ENCODE measurements at places on chromosomes 7 and 10.

DNA sequence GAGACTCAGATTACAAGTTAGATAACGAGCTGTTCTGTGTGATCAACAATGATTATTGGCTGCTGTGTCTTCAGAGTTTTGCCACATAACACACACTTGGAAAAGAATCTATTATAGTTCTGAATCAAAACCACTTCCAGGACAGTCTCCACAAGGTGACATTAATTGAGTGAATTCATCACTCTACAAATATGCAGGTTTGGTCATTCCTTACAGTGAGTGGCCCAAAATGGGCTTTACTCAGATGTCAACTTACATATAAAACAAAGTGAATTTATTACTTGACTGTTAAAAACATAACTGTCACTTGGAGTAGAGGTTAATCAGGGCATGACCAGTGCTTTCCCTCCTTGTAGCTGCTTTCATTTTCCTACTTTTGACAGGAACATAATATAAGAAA is 984.3 kb downstream of the REEP3 start:
- DNase-seq, result no peak

GRCh38 chr7:156194813-156195212 is 382.6 kb upstream of the SHH start:
- DNase-seq, result no peak

DNA sequence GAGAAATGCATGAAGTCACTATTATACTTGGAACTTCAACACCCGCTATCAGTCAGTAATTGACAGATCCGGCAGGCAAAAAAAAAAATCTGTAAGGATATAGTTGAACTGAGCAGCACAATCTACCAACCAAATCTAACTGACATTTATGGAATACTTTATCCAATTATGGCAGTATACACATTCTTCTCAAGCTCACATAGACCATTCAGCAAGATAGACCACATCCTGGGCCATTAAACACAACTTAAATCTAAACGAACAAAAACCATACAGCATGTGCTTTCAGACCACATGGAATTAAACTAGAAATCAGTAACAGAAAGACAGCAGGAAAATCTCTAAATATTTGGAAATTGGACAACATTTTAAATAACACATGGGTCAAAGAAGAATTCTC is 112.7 kb downstream of the MPP7 start:
- no peak for DNase-seq

GRCh38 chr10:129950676-129951075 is 13.4 kb downstream of the EBF3 start:
- no peak for DNase-seq

GRCh38 chr10:86944031-86944419 is 13.4 kb downstream of the MMRN2 start:
- DNase-seq, result no peak

GRCh38 chr7:127983804-127984332 is 47.4 kb downstream of the LRRC4 start:
- DNase-seq, result no peak

GRCh38 chr7:43727494-43727893 is 1.8 kb downstream of the COA1 start:
- DNase-seq, result no peak

DNA sequence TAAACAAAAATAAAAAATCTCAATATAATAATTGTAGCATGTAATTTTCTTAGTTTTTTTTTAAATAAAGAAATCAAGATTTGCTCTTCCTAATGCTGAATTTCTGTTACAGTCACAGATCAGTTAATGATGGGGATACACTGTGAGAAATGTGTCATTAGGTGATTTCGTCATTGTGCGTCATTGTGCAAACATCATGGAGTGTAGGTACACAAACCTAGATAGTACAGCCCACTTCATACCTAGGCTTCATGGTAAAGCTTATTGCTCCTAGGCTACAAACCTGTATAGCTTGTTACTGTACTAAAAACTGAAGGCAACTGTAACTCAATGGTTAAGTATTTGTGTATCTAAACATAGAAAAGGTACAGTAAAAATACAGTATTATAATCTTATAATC is 74.4 kb upstream of the LSM8 start:
- no peak for DNase-seq

GRCh38 chr10:128900456-128900855 is 566.6 kb upstream of the MGMT start:
- no peak for DNase-seq

GRCh38 chr7:191981-192649 is at the start of gene FAM20C:
FAM20C (plus strand) TSS chr7:192571; CDS start chr7:193200, 629 bp downstream.
- peak; percentile 18 for DNase-seq

DNA sequence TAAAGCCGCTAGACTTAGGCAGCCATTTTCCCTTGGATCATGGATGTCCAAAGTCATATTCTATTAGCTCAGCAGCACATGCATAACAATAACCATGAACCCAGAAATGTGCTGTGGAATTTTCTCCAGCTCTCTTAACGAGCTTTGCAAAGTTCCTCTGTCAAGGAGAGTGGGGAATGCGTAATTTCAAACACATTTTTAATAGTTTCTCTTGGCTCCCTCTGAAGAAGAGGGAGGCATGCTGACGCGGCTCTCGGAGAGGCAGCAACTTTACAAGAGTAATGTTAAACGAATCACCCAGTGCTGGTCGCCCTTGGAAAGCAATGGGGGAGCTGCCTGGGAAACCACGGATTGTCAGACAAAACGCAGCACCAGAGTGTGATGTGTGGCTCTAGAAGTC is 114.8 kb downstream of the RAB18 start:
- no peak for DNase-seq

- DNase-seq, result no peak
Observed at GRCh38 chr10:97200616-97201015, 14.9 kb upstream of the SLIT1 start.

DNA sequence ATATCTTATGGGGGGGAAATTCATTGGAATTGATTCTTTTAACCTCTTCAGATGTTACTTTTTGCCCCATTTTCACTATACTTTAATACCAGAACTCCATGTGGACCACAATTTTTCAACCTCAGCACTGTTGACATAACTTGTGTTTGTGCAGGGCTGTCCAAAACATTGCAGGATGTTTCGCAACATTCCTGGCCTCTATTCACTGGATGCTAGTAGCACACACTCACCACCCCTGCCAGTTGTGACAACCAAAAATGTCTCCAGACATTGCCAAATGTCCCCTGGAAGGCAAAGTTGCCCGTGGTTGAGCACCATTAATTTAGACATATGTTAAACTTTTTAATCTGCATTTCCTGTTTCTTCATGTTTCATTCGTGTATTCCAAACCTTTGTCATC is 234.7 kb downstream of the GFRA1 start:
- no peak for DNase-seq

- no peak for DNase-seq
Observed at GRCh38 chr10:24887855-24888231, 64.6 kb downstream of the PRTFDC1 start.

- no peak for DNase-seq
Observed at GRCh38 chr7:139702811-139703486, 74.8 kb downstream of the HIPK2 start.

- DNase-seq, result no peak
Observed at GRCh38 chr7:128114806-128115205, 83.6 kb upstream of the LRRC4 start.

DNA sequence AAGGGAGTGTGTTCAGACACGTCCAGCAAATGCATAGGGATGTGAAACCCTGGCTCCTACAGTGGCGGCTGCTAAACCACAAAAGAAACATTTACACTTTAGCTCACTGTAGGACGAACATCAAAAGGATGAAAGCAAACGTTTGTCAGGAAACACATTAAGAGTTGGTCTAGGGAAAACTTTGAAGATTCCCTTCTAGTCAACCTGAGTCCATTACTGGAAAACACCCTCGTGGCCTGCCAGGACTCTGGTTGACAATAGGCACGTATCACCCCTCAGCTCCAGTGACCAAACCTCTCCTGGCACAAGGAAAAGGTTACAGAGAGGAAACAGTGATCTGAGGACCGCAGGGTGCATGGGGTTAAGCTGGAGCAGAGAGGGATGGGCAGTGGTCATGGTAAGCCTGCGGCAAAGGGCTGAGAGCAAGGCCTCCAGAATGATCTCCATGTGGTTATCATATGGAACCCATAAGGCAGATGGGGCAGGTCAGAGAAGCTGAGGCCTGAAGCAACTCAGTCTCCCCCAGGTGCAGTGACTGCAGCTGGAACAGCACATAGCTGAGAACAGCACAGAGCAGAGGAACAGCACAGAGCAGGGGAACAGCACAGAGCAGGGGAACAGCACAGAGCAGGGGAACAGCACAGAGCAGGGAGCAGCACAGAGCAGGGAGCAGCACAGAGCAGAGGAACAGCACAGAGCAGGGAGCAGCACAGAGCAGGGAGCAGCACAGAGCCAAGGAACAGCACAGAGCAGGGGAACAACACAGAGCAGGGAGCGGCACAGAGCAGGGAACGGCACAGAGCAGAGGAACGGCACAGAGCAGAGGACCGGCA is 49.9 kb downstream of the CHST15 start:
- no peak for DNase-seq

DNA sequence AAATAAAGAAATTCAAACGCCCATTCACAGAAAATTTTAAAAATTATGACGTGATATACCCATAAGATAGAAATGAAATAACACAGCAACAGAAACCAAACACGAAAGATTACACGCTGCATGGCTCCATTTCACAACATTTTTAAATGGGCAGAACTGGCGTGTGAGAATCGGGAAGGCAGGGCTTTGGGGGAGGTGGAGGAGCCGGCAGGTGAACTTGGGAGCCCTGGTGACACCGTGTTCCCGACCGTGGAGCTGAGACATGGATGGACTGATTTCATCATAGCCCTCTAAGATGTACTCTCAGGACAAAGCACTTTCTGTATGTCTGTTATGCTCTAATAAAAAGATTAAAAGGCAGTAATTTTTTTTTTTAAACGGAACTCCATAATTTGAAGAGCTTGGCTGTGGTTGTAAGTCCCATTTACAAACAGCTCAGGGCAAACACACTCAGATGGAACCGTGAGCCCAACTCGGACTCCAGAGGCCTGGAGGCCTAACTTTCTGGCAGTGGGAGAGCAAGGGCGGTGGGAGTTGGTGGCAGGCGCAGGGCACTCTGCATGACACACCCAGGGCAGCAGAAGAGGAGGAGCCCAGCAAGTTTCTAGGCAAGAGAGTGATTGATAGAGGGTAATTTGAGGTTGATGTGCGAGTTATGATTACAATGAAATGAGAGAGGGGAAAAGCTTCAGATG is 203.4 kb downstream of the MAD1L1 start:
- no peak for DNase-seq

DNA sequence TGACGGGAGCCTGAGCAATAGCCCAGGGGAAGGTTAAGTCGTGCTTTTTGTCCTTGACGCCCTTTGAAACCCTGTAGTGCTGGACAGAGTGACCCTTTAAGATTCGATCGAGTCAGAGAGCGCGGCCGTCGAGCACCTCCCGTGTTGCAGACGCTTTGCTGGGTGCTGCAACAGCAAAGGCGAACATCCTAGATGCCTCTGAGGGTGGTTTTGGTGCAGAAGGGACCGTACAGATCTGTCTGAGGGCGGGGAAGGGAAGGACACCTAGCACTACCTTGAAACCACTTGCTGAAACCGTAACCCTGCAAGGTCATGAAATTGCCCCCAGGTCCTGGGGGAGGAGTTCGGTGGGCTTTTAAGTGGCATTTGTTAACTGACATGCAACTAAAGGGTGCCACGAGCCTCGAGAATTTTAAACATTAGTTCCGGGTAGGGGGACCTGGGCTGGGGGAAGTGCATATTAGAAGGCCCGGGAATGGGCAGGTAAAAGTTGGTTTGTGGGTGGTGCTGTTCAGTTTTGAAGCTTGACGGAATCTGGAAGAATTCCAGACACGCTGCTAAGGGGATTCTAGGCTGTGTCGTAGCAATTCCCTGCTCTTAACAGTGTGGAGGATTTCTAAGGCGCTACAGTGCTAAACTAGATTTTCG is 786 bp downstream of the ATP5F1C start:
- DNase-seq, result no peak

- no peak for DNase-seq
Observed at GRCh38 chr7:138126928-138127327, 50.7 kb downstream of the AKR1D1 start.

DNA sequence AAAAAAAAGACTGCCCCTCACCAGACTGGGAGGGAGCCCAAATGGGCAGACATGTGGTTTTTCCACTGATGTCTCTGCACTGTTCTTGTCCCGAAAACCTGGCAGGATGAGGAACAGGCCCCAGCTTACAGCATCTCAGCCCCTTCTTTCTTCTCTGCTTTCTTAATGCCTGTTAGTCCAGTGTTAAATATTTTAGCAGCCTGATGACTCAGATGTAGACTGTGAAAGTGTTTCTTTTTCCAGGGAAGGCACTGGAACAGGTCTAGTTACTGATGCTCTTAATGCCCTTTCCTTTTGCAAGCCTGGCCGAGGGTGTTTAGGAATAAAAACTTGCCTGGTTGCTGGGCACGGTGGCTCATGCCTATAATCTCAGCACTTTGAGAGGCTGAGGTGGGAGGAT is 107.7 kb downstream of the TACC2 start:
- DNase-seq, result no peak

- no peak for DNase-seq
Observed at GRCh38 chr10:102555781-102556328, 52.1 kb downstream of the SUFU start.

DNA sequence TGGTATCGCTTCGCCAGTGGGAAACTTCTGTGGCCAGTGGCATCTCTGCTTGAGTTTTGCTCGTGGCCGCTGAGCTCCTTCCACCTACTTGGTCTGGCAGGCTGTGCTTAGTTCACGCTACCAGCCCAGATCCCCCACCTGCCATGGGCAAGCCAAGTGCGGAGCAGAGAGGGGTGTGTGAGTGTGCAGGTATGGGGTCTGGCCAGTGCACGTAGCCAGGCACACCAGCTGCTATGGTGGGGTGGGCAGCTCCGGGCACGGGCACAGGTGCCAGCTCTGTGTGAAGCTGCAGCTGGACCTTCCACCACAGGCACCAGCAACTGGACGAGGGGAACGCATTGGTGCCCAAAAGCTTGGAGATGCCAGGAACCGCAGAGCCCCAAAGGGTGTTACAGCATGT is 56.5 kb downstream of the ZNF777 start:
- DNase-seq, result no peak

- no peak for DNase-seq
Observed at GRCh38 chr10:73113551-73113950, 3.3 kb downstream of the NUDT13 start.

- DNase-seq, result no peak
Observed at GRCh38 chr10:10667466-10667865, 350.2 kb upstream of the CELF2 start.

DNA sequence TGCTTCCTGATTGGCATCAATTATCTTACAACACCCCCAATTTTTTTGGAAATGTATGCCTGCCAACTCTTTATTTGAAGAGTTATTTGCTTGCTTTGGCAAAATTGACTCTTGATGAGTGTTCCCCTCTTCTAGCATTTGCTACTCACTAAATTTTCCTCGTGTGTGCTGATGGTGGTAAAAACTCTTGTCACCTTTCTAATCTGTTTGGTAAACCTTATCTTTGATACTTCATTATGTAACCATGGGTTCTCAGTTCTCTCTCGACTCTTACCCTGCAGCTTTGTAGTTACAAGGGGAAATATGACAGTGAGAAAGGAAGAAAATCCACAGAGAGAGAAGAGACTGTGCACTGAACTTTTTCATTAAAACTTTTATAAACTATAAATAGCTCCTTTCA is 102.5 kb downstream of the CDK14 start:
- no peak for DNase-seq

- DNase-seq, result no peak
Observed at GRCh38 chr10:60417024-60417423, 27.3 kb upstream of the ANK3 start.

All from stimulated activated CD8-positive, alpha-beta memory T cell treated with anti-CD3 and anti-CD28 coated beads, Interleukin-15, amount 100 ng/mL, for 48 hours (primary cell).